ENCODE measurements at places on chromosomes 7 and 10.

DNA sequence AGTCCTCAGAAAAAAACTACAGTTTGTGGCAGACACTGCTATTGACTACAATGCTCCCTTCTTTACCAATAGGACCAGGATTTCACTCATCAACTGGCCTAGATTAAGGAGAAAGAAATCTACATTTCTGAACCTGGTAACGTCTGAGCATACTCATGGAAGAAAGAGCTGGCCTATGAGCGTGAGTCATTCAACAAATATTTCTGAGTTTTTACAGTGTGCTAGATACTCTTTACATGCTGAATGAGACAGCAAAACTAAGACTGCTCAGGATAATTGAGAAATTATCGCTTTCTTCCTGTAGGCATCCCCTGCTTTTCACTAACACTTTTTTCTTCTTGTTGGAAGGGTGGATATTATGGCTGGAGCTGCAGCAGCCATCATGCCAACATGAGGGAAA, 609.7 kb downstream of the TNS3 start:
- DNase-seq: no peak

DNA sequence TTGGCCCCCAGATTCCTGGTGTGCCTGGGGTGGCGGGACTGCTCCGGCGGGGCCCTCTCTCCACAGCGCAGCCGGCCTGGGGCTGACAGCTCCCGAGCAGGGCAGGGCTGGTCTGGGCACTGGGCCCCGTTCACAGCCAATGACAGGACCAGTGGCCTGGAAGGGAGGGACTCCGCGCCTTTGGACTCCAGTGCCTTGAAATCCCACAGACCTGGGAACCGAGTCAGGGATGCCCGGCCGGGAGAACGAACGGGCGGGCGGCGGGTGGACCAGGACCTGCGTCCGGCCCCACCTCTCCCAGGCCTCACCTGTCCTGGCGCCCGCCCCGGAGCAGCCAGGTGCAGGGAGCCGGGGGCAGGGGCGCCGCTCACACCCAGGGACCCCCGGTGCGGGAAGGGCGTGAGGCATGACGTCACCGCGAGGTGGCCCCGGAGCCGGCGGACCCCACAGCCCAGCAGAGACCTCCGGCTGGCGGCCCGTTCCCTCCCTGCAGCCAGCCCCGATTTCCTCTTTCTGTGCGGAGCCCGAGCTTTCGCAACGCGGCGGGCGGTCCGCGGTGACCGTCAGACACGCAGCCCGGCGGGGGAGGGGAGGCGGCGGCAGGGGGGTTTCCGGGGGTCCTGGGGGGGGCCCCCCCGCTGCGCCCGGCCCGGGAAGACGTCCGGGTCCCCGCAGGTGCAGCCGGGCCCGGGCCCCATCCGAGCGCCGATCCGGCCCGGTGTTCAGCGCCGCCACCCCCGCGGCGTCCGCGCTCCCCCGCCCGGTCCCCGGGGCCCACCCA, 743 bp downstream of the ADAP1 start:
- DNase-seq: no peak

DNA sequence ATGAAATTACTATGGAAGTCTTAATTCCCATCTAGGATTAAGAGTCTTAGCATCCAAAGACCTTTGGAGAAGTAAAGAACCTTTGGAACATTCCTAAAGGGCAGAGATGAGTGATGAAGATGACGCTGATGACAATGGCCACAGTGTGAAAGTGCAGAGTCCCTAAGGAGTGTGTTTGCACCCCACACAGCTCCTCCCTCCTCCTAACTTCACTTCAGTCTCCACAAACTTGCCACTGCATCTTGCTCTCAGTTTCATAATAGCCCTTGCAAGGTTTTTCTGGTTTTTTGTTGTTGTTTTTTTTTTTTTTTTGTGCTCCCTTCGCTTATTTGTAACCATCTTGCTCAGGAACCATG, 117.5 kb upstream of the ANLN start:
- DNase-seq: no peak

- DNase-seq: no peak
Observed at GRCh38 chr10:98331885-98332284, 63.9 kb upstream of the LOXL4 start.

DNA sequence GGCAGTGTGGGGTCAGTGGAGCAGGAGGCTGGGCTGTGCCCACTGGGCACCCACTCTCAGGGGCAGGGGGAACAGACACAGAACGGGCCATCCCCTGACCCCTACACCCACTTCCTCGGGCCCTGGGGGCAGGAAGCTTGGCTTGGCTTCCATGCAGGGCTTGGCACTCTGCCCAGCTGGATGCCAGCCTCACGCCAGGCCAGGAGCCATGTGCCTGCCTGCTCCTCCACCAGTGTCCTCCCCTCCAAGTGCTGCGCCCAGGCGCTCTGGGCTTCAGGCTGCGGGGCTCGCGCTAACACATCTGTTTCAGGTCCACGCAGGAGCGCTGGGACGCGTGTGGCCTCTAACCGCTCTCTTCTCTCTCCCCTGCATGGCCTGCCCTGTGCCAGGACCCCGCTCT, 12.7 kb downstream of the LDB3 start:
- DNase-seq: no peak

GRCh38 chr10:77282163-77282562, 355.4 kb downstream of the KCNMA1 start:
- DNase-seq: no peak

- no peak for DNase-seq
Observed at GRCh38 chr7:91826377-91826776, 54.1 kb downstream of the MTERF1 start.
